MCF 10A (cell line): ENCODE measurements at places on chromosomes 4 and X. TPM values are rescaled to one million over a fixed set of nuclear protein-coding genes. Genes with fewer than 3 reads are reported as not detected.

The SSX1 gene
- not detected in 2 replicates for total RNA-seq

DNA sequence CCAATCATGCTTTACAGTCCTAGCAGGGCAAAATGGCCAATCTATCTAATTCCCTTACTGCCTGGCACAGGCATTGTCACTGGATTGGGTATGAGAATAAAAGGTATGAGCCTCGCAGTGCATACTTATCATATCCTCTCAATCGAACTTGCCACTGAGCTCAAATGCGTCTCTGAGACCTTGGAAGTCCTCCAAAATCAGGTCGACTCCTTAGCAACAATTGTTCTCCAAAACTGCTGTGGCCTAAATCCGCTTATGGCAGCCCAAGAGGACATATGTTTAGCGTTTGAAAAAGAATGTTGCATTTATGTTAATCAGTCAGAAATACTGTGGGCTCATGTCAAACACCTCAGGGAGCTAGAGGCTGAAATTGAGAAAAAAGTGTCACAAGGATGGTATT is 69.7 kb downstream of the SPIN4 start:
- DNase-seq: no peak
- no peaks in the 10 kb centered on the region for H3K36me3 ChIP-seq
- H3K27me3 ChIP-seq: no peaks in the 10 kb centered on the region

- H3K27me3 ChIP-seq: no peaks in the 10 kb centered on the region
- DNase-seq: no peak
- H3K27ac ChIP-seq: no peak overlapping the region
- no peak overlapping the region for H3K4me3 ChIP-seq
- H3K4me1 ChIP-seq: peaks cover 6% of the 10 kb centered on the region
Observed at GRCh38 chr4:37367901-37368300, 123.4 kb downstream of the NWD2 start.

DNA sequence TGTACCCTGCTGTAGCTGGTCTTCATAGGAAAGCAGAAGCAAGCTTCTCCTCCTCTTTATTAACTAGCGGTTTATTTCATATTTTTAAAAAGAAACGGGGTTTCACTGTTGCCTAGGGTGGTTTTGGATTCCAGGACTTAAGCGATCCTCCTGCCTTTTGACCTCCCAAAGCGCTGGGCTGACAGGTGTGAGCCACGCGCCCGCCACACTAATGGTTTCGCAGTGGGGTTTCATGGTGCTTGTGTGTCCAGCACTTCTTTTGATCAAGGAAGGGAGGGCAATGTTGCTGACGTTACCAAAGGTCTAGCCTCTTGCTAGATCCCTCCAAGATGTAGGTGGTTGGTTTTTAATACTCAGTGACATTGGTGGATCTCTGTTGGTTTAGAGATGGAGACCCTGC is 1.4 kb downstream of the MAEA start:
- peaks cover 22% of the 10 kb centered on the region for H3K4me1 ChIP-seq
- H3K36me3 ChIP-seq: peaks cover 7% of the 10 kb centered on the region
- no peak for DNase-seq
- H3K27ac ChIP-seq: peak overlapping the region; percentile 95

GRCh38 chr4:46993075-46994006 is at the start of gene GABRA4:
GABRA4 (minus strand) TSS chr4:46993581; CDS start chr4:46993424, 157 bp downstream.
- peaks cover 48% of the 10 kb centered on the region for H3K27me3 ChIP-seq
- no peak within 1 kb of the TSS for H3K27ac ChIP-seq
- no peak for DNase-seq
- H3K4me1 ChIP-seq: peaks cover 7% of the 10 kb centered on the region

DNA sequence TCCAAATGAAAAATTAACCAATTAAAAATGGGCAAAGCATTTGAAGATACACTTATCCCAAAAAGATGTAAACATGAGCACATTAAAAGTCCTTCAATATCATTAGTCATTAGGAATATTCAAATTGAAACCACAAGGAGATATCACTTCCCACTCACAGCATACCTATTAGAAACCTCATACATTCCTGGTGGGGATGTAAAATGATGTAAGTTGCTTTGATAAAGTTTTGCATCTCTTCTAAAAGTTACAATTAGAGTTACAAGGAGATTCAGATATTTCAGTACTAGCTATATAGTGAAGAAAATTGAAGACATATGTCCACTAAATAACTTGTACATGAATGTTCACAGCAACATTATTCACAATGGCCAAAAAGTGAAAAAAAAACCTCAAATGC is 1109.3 kb upstream of the LCORL start:
- no peak overlapping the region for H3K27ac ChIP-seq
- DNase-seq: no peak
- H3K4me1 ChIP-seq: no peaks in the 10 kb centered on the region
- H3K36me3 ChIP-seq: no peaks in the 10 kb centered on the region
- H3K27me3 ChIP-seq: no peaks in the 10 kb centered on the region

GRCh38 chr4:79657379-79657778 is 249.4 kb upstream of the GK2 start:
- H3K27me3 ChIP-seq: no peaks in the 10 kb centered on the region
- H3K4me1 ChIP-seq: no peaks in the 10 kb centered on the region
- no peak for DNase-seq

DNA sequence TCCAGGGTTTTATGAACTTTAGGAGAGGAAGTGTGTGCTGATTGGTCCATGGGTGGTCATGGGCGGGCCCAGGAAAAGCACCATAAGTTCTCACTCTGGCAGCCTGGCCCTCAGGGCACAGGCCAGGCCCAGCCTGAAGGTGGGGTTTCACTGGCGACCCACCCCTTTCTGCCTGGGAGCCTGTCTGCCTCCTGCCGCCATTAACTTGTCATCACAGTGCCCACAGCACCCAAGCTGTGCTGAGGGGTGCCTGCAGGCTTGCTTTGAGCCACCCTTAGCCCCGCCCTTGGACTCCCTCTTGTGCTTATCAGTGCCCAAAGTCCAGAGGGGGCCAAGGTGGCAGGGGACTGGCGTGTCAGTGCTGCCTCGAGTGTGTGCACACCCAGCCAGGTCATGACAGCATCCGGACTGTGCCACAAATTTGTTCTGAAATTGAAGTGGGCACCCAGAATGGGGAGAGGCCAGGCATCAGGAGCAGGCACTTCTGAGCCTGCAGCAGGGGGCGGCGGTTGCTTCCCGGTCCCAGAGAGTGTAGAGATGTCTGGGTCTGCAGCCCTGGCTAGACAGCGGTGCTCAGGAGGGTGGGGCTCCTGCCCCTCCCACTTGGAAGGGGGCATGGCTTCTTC is 455.6 kb downstream of the TMA16 start:
- no peak overlapping the region for H3K4me3 ChIP-seq
- H3K36me3 ChIP-seq: no peaks in the 10 kb centered on the region
- H3K4me1 ChIP-seq: no peaks in the 10 kb centered on the region
- DNase-seq: no peak

GRCh38 chrX:57643698-57644097 is 36.4 kb downstream of the NLRP2B start:
- DNase-seq: peak; percentile 9
- peaks cover 19% of the 10 kb centered on the region for H3K4me1 ChIP-seq
- H3K27ac ChIP-seq: no peak overlapping the region
- H3K36me3 ChIP-seq: no peaks in the 10 kb centered on the region
- H3K27me3 ChIP-seq: no peaks in the 10 kb centered on the region
